ENCODE measurements at places on chromosomes 5 and 9.

DNA sequence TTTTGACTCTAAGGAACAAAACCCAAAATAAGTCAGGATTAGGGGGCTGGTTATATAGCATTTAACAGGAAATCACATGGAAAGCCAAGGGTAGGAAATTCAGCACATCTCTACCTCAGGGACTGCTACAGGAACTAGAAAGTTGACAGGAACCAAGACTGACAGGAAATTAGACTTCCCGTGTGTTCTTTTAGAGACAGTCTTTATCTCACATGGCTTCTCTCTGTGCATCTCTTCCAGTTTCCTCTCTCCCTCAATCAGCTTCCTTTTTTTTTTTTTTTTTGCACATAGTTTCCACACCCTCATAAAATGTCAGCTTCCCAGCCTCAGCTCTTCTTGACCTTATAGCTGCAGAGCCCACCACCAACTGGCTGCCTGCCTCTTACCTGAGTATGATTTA lies 4.8 kb downstream of the RECK start:
- no peak for DNase-seq

DNA sequence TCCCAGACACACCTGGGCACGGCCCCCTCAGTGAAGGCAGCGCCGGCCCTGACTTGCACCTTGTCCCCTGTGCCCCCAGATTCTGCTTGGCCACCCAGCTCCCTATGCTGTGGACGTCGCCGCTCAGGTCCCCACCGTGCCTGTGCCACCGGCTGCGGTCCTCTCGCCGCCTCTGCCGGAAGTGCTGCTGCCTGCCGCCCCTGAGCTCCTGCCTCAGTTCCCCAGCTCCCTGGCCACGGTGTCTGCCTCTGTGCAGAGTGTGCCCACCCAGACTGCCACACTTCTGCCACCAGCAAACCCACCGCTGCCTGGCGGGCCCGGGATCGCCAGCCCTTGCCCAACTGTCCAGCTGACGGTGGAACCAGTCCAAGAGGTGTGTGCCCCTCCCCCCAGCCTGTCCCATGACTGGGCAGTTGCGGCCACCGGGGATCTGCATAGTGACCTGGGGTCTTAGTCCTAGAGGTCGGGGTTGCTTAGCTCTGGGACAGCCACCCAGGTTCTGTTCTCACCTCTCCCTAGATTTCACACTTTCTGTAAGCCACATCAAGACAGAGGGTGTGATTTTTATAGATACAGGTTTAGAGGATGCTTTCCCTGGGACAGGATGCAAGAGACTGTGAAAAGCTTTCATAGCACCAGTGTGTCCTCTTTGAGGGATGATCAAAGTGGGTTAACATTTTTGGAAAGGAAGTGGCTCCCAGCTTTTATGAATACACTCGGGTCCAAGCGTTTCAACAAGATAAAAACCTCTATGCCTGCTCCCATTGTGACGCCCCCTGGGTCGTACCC lies 78.0 kb downstream of the WNK2 start:
- no peak for DNase-seq

DNA sequence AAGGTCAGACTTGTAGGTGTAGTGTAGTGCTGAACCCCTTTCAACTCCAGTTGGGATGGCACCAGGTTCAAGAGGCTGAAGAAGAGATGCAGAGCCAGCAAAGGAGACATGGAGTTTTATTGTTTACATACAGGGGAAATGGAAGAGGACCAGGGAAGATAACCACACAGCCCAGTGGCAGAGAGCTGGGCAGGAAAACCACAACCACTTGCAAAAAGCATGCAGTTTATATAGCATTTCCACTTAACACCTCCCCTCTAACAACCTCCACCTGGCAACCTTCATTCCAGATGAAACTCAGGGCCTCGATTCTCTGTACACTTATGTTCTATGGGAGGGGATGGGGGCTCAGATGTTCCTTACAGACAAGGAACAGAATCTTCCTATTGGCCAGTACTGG lies 56.9 kb downstream of the SNX24 start:
- no peak for DNase-seq

- DNase-seq: no peak
Observed at GRCh38 chr9:88833946-88834345, 157.3 kb upstream of the S1PR3 start.

DNA sequence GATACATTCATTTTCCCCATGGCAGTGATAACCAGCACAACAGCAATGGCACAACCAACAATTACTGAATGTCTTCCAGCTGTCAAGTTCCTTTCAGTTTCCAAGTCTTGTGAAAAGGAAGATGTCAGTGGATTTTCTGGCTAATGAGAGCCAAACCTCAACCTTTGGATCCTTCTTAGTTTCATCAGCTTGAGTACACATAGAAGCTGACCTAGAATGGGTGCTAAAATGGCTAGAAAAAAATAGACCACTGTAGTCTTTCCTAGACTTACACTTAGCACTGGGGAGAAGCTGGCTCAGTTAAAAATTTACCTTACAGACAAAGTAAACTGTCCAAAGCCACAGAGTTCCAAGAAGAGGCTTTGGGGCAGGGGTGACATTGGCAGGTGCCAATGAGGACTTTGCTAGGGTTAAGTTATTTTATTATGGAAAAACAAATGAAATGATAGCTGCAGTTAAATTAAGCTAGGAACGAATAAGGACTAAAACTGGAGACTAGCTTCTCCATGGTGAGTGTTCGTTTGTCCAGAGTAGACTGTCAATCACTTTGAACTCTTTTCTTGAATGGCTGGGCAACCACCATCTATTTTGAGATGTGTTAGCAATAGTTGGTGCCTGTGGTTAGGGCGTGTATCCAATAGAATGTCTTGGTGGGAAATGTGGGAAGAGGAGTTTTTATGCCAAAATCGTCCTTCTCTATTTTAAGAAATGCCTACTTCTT lies 25.9 kb upstream of the TXN start:
- DNase-seq: peak; percentile 28

- no peak for DNase-seq
Observed at GRCh38 chr5:2276101-2276500, 393.4 kb upstream of the IRX4 start.

- no peak for DNase-seq
Observed at GRCh38 chr5:35320029-35320428, 89.7 kb upstream of the PRLR start.

DNA sequence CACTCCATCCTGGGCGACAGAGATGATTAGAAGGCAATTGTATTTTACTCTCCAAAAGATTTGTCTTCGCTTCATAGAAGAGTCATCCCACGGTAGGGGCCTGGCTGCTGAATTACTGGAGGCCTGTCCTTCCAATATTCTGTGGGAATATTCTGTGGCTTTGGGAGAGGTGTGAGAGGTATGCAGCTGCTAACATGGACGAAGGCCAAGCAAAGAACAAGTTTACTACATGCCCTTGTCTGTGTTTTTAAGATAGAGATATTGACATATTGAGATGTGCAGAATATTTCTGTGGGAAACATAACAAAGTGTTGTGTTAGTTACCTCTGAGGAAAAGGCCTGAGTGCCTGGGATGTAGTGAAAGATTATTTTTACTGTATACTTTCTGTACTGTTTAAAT lies 71.8 kb upstream of the SMIM15 start:
- DNase-seq: no peak

Measured in Caco-2 (cell line).